CD8-positive, alpha-beta T cell (primary cell): ENCODE measurements at places on chromosomes 6 and 20.

- no peak for DNase-seq
Observed at GRCh38 chr20:40109136-40109535, 579.9 kb downstream of the MAFB start.

DNA sequence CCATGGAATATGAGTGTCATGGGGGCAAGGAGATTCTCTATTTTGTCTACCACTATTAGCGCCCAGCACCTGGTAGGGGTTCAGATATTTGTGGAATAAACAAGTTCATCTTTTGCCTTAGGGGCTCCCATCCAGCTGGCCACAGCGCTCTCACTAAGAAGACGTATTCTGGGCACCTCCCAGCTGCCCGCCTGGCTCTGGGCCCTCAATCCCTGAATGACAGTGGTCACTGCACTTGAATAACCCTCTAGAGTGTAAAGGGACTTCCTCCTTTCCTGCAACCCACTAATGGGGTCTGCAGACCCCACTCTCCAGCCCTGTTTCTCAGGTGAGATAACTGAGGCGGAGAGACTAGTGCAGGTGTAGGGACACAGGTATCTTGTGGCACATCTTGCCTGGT is 36.2 kb downstream of the SNX5 start:
- no peak for DNase-seq

GRCh38 chr6:93059911-93060310 is 359.4 kb downstream of the EPHA7 start:
- DNase-seq, result no peak

DNA sequence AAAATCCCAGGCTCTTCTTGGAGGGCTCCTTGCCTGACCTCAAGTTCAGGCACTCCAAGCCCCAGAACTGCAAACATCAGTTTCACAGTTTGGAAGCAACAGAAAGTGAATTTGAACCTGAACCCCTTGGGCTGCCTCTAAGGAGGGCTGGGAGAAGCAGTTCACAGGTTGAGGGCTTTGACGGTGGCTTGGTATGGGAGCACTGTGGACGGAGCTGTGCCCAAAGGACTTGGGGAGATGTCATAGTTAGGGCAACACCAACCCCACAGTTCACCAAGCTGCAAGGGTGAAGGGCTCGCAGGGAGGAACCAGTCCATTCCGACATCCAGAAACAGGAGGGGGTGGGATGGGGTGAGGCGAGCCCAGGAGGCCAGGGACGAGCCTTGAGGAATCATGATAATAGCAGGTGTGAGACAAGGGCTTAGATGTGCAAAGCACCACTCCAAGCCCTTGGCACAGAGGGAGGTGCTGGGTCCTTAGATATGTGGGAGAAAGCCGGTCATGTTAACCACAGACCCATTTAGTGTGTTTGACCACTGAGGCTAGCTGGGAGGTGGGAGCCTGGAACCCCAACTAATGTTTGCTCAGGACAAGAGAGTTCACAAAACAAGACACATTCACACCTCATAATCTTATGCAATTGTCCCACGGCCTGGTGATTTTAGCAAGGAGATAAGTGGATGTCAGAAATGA is 4.3 kb downstream of the CEBPB start:
- no peak for DNase-seq
